ENCODE measurements at places on chromosomes 1 and 21. TPM values are rescaled to one million over a fixed set of nuclear protein-coding genes. Genes with fewer than 3 reads are reported as not detected.

DNA sequence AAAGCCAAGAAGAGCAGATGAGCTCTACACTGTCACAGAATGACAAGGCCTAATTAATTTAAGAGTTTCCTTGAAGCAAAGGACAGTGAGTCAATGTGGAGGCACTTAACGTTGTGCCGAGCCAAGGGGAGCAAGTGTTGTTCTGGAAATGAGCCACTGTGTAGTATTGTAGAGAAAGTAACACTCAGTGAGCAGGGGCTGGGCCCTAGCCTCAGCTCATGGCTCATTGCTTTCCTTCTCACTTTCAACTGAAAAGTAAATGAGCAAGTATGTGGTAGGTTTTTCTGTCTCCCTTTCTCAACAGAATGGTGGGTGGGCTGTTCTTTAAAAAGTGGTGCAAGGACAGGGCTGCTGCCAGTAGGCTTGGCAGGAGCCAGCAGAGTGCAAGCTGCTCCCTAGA, 11.8 kb upstream of the KIAA0040 start:
- no peak for DNase-seq
- no peaks in the 10 kb centered on the region for H3K27me3 ChIP-seq
- H3K4me3 ChIP-seq: no peak overlapping the region
- no peaks in the 10 kb centered on the region for H3K4me1 ChIP-seq

- no peak for DNase-seq
- no peak overlapping the region for H3K27ac ChIP-seq
- no peaks in the 10 kb centered on the region for H3K4me1 ChIP-seq
- no peaks in the 10 kb centered on the region for H3K27me3 ChIP-seq
- H3K4me3 ChIP-seq: no peak overlapping the region
- no peaks in the 10 kb centered on the region for H3K36me3 ChIP-seq
These were observed 174.6 kb downstream of the GPATCH2 start for GRCh38 chr1:217456261-217456660.

Gene MCOLN2
- total RNA-seq: 1.3 TPM

DNA sequence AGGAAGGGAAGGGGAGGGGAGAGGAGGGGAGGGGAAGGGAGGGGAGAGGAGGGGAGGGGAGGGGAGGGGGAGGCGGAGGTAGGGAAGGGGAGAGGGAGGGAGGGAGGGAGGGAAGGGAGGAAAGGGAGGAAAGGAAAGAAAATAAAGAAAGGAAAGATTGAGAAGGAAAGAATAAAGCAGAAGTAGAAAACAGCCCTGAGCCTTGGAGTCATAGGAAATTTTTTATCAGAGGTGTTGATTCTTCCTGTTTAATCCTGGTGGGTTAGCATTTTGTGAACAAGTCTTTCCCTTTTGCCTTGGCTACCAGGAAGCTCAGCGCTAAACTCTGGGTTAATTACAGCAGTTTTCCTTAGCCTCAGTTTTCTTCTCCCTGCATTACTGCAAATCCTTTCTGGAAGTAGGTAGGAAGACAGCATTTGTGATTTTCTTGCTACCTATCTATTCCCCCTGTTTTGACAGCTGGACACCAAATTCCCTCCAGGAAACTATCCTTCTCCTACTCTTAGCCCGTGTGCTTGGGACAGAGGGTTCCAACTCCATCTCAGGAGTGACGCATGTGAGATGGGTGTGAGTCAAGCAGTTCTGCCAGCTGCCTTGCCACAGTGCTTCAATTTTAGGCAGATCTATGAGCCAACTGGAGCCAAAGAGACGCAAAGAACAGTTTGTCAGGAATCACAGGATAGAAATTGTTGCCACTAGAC, 26.9 kb downstream of the TOMM20 start:
- no peak overlapping the region for H3K4me3 ChIP-seq
- no peak for DNase-seq
- H3K4me1 ChIP-seq: no peaks in the 10 kb centered on the region

GRCh38 chr1:78373676-78374075, 117.1 kb upstream of the PTGFR start:
- no peak overlapping the region for H3K4me3 ChIP-seq
- H3K27ac ChIP-seq: no peak overlapping the region
- H3K36me3 ChIP-seq: no peaks in the 10 kb centered on the region
- no peaks in the 10 kb centered on the region for H3K4me1 ChIP-seq

All from H9 (cell line).